Tibial nerve (tissue), 4 donors: ENCODE measurements at places on chromosomes 7 and 10.

- DNase-seq, result no peak
These were observed 658.2 kb downstream of the PARD3 start for GRCh38 chr10:34156781-34157425.

DNA sequence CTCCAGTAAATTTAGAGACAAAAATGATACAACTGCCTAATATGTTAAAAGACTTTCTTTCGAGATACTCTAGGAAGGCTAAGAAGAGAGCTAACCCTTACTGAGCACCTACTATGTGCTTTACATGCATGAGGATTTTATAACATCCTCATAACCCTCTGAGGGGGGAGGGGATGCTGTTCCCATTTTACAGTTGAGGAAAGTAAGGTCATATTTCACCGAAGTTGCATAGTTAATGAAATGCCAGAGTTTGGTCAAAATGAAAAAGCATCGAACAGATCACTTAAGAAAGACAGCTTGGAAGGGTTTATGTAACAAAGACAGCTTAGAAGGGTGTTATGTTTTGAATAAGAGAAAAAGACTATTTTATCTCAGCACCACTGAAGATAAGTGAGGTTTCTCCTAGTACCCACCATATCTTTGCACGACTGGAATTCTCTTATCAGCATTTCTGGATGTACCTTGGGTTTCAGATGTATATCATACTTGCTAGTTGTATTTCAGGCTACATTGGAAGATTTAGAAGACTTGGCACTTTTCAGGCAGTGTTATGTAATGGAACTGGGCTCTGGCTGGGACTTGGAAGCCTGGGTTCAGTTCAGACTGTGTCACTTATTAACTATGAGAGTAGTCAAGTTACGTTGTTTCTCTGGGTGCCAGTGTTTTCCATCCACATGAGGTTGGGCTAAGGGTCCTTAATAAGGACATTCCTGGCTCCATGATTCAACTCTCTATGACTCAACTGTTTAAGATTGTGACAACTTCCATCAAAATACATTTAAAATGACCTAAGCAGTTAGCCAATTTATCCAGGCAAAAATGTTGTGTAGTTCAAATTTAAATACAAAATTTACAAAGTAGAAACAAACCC is 6.0 kb downstream of the RHOBTB1 start:
- DNase-seq, result no peak

- DNase-seq, result no peak
These were observed 283.5 kb upstream of the HABP2 start for GRCh38 chr10:113269333-113269732.

DNA sequence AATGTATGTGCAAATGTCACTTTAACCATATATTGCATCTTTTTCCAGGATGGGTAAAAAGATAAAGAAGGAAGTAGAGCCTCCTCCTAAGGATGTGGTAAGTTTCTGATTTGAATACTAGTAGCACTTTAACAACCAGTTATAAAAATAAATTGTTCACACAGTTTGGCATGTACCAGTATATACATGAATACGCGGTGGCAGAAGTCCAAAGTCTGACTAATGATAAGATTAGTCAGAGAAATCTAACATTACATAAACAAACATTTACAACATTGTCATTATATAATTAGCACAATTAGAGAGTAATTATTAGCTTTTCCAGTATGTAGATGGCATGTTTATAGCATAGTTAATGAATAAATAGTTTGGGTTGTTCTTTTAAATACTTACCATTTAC is 4.1 kb downstream of the ARMC3 start:
- DNase-seq, result no peak

DNA sequence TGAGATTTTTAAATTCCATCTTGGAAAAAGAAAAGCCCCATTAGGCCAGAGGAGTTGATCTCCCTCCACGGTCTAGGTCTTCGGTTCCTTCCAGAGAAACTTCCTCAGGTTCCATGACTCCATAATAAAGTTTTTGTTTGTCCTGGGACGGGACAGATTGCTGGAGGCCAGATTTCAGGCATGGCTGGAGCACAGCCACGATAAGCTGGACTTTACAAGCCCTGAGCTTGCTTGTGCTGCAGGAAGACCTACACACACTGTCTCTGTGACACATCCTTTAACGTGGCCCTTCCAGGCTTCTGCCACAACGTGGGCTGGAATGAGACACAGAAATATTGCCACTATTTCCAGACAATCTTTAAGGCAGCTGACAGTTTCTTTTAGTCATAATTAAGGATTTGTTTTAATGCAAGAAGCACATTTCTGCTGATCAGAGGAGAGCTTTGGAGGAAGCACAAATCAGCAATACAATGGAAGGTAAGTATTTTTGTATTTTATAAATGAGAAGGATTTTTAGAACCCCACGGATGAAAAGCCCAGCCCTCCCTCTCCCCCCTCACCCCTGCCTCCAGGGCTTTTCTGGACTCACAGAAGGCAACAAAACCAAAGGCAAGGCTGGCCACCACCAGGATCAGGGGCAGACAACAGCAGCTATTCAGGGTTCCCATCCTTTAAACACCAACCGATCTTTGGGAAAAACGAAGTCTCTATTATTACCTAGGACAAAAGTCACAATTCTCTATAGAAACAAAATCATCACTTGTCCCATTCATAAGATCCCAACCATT is 6.5 kb downstream of the CTBP2 start:
- DNase-seq, result no peak

DNA sequence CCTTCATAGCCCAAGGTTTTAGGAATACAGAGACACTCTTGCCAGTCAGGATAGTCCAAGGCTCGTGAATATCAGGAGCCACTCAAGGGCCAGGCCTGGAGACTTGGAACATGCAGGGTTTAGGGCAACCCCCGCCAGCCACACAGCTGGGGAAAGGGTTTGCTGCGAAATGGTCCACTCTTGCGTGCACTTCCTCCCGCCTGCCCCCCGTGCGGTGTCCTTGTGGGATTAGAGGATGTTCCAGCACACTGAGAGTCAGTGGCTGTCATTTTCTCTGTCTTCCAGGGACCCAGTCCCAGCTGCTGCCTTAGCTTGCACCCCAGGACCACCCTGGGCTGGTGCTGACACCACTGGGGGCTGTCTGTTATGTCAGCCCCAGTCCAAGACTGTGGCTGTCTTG is 38.5 kb downstream of the POR start:
- no peak for DNase-seq

- no peak for DNase-seq
These were observed 55.1 kb downstream of the EZH2 start for GRCh38 chr7:148828965-148829364.

- DNase-seq, result no peak
These were observed 108.0 kb downstream of the MBL2 start for GRCh38 chr10:52664629-52665028.

- DNase-seq, result no peak
These were observed 102.8 kb downstream of the DYNC2I1 start for GRCh38 chr7:158959021-158959717.

GRCh38 chr7:99312316-99313203 is 13.1 kb upstream of the ARPC1A start:
- peak; percentile 91 for DNase-seq

DNA sequence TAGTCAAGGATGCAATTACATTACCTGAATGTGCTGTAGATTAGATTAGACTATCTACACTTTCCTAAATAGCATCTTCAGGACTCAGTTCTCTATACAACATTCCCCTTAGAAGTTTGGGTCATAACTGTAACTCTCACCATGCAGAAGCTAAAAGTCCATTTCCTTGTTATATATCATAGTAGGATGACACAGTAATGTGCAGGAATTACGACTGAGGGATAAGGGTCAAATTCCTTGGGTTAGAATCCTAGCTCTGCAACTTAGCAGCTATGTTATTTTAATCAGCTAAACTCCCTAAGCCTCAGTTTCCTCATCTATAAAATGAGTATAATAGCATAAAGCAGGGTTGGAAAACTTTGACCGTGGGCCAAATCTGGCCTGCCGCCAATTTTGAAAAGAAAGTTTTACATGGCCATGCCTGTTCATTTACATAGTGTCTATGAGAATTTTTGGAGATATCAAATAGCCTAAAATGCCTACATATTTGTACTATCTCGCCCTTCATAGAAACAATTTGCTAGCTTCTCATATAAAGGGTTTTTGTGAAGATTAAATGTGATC is 14.8 kb downstream of the NRCAM start:
- no peak for DNase-seq

DNA sequence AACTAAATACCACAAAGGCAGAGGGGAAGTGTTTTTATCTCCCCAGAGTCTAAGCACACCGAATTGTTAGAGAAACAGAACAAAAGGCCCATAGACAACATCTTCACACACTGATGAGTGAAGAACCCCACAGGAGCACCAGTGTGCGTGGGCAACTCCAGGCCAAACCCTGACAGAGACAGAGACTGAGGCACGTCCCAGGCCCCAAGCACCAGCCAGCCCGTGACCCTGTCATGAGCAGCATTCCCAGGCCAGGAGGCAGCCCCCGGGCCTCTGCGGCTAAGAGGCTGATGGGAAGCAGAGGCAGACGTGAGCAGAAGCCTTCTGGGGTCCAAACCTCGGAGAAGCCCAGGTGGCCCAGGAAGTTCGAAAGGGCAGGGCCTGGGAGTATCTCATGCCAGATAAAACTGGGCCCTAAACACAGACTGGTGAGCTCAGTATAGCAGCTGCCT is 184.4 kb downstream of the TCERG1L start:
- no peak for DNase-seq

- no peak for DNase-seq
These were observed 341.7 kb downstream of the DNAJB6 start for GRCh38 chr7:157678501-157678900.

DNA sequence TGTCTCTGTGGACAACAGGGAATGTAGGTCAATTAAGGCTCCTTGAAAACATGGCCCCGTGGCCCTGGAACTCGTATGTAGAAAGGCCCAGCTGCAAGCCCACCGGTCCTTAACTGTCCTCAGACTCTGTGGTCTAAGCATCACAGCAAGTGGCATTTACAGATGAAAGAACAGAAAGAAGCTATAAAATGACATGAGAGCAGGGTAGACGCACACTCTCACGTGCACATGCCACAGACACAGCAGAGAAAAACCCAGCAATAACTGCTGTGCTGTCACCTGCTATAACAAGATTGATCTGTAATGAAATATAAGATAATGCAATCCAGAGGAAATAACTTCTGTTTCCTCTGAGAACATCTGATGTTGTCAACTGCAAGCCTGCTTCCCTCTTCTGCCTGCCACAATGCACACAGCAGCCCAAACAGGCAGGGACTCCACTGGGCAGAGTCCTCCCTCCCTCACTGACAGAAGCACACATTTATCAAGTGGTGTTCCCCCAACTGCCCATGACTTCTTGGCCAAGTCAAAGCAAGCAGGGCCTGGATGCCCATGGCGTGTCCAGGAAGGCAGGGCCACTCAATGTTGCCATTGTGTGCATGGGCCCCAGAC is 63.9 kb downstream of the GFRA1 start:
- no peak for DNase-seq

DNA sequence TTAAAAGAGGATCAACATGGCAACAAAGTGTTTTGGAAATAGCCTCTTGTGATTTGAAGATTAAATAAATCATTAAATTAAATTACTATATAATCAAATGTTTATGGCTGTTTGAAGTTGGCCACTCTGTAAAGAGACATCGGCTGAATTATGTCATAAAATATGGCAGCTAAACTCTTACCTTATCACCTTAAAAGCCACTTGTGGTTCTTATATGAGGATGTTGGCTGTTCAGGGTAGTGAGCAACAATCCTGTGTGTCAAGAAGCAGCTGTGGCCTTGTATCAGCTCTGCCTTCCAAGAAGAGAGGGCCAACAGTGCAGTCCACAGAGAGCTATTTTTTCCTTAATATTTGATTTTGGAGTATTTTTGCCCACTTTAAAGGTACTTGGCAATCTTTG is 113.4 kb upstream of the CDK6 start:
- DNase-seq, result no peak

GRCh38 chr7:155377838-155378579 is 79.9 kb upstream of the EN2 start:
- no peak for DNase-seq

DNA sequence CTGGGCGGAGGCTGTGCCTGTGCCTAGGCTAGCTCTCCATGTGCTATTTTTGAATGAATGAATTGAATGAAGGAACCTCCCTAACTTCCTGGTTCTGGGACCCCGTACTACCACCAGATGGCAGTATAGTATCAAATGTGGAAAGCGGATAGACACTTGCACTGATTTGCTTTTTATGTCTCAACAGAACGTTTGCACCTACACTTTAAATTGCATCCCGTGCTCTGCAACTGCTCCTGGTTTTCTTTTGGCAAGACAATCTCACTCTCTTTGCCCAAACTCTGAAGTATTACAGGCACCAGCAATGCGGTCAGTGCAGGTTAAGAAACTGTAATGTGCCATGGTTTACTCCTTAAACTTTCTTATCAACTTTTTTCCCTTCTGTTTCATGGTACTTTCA is 6.5 kb downstream of the FZD8 start:
- DNase-seq, result peak; percentile 82

DNA sequence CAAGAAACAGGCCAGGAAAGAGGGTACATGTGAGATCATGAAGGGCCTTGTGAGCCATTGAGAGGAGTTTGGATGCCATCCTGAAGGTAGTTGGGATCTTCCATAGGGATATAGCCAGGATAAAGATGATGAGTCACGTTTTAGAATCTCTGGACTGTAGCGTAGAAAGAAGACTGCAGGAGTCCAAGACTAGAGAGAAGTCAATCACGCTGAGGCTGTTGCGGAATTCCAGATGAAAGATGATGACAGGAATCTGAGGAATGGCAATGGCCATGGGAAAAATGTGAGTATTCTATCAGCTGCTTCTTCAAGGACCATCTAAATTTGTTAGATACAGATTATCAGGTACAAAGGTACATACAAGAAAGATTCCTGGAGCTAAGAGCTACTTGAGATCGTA is 711.3 kb downstream of the GRM8 start:
- no peak for DNase-seq

GRCh38 chr7:92295391-92295790 is 49.6 kb downstream of the ANKIB1 start:
- DNase-seq, result no peak

DNA sequence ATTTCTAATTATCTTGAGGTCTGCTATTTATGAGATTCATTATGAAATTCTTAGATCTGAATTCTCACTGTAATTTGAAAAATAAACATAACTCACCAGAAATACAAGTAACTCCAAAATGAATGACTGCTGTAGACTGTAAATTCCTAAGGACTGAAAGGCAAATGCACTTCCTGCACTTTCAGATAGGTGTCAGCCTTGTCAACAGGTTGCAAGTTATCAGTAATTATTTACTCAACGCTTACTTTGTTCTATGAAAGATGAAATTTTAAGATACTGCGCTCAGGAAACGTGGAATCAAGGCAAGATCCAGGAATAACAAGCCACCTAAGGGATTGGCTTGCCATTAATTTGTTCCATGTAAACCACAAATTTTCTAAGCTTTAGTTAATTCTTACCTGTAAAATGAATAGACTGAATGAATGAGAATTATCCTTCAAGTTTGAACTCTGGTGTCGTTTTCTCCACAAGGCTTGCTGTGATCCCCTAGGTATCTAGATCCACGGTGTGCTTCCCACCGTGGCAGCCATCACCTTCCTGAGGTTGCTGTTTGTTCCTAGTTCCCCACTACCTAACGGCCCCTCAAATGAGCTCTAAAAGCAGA is 12.6 kb downstream of the DHX32 start:
- no peak for DNase-seq

DNA sequence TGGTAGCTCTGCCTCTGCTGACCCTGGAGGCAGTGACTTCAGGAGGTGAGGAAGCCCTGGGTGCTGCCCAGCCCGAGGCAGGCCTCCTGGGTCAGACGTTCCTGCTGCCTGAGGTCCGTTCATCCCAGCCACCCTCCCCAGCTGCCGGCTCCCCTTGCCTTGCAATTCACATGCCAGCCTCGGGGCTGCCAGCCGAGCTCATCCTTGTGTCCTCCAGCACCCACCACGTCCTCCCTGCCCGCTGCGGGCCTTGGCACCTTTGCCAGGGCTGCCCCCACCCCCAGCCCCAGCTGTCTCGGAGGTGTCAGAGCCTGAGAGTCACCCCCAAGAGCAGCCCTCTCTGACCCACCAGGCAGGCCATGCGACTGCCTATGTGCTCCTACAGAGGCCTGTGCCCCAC is 162.1 kb upstream of the RNF32 start:
- DNase-seq, result no peak
